ENCODE measurements at places on chromosomes 11 and 22.
A peak's percentile ranks its signal among the peaks of the same experiment; 100 is the strongest.

DNA sequence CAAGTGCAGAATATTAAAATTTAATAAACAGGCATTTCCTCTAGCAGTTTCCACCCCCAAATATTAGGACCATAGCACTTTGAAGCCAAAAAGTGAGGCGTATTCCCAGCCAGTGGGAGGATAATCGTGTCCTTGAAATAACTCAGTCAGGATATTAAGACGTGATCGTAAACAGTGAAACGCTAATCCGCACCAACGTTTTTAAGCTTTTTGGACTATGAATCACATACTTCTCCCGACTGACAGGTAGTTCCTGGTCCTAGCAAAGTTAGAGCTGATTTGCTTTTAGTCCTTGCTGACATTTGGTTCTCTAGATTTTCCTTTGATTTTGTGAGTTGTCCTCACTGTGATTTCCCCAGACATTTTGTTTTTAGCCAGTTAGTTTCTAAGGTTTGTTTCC lies 197.1 kb upstream of the ARHGAP20 start:
- DNase-seq: peak; percentile 61

- DNase-seq: no peak
Observed at GRCh38 chr22:43521716-43522115, 109.9 kb downstream of the MPPED1 start.

- no peak for DNase-seq
Observed at GRCh38 chr11:60905047-60905446, 1.3 kb downstream of the PRPF19 start.

- no peak for DNase-seq
Observed at GRCh38 chr11:107956543-107956942, 28.3 kb downstream of the RAB39A start.

DNA sequence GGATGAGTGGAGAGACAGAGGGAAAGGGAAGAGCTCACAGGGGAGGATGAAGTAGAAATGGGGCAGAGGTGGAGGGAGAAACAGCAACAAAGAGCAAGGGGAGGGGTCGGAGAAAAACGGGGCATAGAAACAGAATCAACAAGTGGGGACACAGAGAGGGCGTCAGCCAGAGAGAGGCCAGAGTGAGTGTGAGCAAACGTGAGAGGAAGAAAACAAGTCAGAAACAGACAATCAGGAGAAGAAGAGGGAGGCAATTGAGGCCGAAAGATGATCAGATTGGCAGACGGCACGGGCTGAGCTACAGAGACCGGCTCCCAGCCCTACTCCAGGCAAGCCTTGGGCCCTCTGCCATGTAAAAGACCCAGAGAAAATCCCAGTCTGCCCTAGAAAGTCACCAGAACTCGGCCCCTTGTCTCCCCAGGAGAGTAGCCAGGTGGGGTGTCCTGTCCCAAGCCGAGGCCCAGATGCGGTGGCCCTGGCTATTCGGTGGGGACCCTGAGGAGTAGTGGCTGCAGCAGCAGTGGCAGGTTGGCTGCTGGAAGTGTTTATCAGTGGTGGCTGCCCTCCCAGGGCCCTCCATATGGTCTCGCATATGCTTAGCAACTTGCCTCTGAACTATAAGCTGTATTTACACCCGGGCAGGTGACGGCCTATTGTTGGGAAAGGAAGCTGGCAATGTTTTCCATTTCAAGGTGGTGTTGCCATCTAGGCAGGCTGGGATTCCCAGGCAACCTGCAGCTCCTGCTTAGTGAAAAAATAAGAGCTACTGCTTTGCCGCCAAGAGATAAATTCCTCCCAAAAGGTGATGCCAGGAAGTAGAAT lies 14.8 kb upstream of the TSPAN18 start:
- DNase-seq: no peak

GRCh38 chr22:50030297-50031188 lies 18.0 kb upstream of the IL17REL start:
- peak; percentile 60 for DNase-seq

DNA sequence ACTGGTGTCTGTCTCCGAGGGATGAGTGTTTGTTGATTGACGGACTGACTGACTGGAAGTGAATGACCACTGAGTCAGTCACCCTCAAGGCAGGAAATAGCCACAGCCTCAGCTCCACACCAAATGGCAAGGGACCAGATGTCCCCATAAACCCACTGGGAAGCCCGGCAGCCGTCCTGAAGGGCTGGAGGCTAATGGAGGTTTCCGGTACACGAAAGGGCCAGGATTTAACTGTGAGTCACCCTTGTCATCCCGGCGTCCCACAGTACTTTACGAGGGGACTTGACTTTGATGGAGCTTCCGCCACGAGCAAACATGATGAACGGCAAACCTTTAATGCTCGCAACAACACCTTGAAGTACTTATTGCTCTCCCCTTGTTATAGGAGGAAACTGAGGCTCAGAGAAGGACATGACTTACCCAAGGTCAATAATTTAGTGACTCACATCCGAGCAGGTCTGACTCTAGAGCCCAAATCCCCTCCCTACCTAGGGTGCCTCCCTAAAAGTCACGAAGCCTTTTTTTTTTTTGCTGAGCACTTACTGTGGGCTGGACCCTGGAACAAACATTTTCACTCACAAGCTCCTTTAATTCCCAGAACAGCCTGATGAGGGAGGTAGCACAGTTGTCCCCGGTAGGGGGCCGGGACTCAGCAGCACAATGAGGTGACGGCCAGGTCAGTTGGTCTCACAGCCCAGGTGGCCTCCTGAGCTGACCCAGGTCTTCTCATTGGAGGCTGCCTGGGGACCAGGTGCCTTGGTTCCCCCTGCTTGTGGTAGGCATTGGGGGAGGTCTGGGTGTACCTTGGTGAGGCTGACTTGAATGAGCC lies 25.2 kb upstream of the GCAT start:
- DNase-seq: peak; percentile 44

DNA sequence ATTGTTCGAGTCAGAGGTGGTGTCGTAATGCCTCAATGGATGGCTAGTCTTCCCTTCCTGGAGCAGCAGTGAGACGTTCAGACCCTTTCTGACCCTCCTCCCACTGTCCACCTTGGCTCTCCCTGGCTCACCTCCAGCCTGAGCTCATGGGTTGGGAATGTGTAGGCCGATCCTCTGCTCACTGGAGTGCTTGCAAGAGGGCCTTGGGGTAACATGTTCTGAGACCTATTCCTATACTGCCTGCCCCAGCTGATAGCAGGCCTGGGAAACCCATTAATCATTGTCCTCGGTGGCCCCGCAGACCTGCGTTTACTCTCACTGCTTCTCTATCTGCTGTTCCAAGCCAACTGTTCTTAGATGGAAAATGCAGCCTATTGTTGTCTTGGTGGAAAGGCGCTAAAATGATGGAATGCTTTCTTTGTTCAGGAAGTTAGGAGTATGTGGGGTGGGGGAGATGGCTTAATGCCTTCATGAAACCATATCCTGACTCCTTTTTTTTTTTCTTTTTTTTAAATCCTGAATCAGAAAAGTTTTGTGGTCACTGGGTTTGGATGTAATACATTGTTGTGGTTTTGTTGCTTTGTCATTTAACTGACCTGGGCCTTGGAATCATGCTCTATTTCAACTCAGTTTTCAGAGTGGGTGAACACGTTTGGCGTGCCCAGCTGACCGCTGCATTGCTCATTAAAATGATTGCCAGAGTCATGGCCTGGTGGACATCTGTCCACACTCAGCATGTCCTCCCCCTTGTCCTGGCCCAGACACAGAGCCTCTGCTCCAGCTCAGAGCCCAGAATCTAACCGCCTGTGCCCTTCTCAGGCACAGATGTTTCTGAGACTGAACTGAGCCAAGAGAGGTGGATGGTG lies 72.5 kb downstream of the MICAL2 start:
- peak; percentile 82 for DNase-seq

DNA sequence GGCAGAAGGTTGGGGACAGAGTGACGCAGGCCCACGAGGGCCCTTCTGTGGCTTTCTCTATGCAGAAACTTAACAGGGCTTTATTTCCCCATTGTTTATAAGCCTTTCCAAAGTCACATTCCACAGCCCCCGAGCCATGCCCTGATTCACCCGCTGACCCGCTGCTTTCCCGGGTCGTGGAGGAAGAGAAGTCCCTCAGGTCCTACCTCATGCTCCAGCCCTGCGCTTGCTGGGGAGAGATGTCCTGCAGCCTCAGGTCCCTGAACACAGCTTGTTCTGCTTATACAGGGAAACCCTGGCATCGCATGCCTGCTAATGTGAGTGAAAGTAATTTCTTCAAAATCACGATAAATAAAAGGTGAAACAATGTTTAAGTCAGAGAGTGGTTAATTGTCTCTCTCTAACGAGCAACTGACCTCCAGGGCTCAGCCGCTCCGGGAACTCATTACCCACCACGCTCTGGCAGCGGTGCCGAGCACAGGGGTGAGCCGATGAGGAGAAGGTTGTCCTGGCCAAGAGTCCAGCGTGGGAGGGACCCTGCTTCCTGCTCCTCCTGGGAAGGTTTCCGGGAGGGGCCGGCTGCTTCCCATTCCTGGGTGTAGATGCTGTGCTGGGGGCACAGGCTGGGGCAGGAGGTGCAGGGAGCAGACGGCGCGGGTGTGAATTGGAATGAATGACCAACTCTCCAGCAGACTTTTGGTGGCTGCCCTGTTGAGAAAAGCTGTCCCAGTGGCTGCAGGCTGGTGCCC lies 595.2 kb downstream of the BRD1 start:
- no peak for DNase-seq

DNA sequence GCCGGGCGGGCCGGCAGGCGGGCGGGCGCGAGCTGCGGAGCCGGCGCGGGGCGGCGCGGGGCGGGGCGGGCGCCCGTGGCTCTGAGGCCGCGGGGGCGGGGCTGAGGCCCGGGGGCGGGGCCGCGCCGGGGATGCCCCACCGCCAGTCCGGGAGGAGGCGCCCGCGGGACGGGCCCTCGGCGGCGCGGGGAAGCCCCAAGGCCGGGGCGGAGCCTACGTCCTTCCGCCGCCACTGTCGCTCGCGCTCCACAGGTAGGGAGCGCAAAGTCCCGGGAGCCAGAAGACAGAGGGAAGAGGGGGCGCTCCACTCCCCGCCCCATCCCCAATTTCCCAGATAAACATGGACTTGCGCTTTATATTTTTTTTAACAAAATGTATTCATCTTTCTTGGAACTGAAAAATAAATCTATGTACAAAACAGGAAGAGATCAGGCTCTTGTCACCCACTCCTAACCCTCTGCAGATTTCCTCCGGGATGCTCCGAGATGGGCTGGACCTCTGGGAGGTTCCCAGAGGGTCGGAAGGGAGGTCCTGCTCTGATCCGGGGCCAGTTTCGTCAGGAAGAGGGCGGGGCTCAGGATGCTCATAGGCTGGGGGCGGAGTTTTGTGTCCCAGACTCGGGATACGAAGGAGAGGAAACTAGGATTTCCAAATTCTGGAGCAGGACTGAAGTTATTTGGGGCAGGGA lies at the start of gene MAP4K2:
MAP4K2 (minus strand) TSS at position 57 of the 688 bp plus-strand sequence. CDS start 65 bp downstream, outside the sequence.
- peak; percentile 94 for DNase-seq

DNA sequence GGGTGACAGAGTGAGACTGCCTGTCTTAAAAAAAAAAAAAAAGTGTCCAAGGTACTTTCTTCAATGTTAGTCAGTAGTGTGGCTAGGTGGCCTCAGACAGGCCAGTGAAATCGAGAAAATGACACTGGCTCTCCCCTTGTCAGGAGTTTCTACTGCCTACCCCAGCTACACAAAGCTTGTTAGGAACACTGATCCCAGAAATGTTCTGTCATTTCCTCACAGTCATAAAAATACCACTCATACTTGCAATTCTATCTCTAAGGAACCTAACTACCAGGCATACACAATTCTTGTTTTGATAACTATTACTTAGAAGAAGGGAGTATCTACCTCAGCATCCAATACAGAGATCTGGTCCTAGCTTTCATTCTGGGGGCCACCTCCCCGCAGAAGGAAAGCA lies 31.3 kb downstream of the ATP6V1E1 start:
- no peak for DNase-seq

- DNase-seq: peak; percentile 8
Observed at GRCh38 chr11:65854852-65855837, 2.8 kb downstream of the CFL1 start.

GRCh38 chr22:20953668-20954500 lies 13.2 kb upstream of the AIFM3 start:
- no peak for DNase-seq

DNA sequence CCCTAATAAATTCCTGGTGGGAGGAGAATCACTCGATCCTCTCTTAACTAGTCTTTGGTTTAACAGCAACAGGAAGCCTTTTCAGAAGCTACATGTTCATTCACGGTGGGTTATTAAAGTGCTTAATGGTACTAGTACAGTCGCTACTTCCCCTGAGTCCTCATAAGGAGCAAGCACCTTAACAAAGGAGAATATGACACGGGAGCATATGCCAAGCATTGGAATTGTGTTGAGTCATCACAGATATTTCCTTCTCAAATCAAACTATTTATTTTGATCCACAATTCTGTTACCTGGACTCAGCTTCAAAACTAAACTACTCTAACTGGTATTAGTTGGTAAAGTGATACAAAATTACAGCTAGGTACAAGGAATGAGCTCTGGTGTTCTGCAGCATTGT lies 177.5 kb upstream of the CTSC start:
- DNase-seq: no peak

GRCh38 chr22:46916886-46917770 lies 154.7 kb downstream of the TBC1D22A start:
- peak; percentile 61 for DNase-seq

GRCh38 chr11:108562746-108563581 lies 30.6 kb downstream of the EXPH5 start:
- no peak for DNase-seq

GRCh38 chr11:134275188-134275533 lies 1.0 kb upstream of the GLB1L3 start:
- DNase-seq: no peak

- no peak for DNase-seq
Observed at GRCh38 chr11:118633979-118634378, 26.6 kb downstream of the PHLDB1 start.

GRCh38 chr11:10607462-10608132 lies 39.1 kb upstream of the LYVE1 start:
- DNase-seq: peak; percentile 47

DNA sequence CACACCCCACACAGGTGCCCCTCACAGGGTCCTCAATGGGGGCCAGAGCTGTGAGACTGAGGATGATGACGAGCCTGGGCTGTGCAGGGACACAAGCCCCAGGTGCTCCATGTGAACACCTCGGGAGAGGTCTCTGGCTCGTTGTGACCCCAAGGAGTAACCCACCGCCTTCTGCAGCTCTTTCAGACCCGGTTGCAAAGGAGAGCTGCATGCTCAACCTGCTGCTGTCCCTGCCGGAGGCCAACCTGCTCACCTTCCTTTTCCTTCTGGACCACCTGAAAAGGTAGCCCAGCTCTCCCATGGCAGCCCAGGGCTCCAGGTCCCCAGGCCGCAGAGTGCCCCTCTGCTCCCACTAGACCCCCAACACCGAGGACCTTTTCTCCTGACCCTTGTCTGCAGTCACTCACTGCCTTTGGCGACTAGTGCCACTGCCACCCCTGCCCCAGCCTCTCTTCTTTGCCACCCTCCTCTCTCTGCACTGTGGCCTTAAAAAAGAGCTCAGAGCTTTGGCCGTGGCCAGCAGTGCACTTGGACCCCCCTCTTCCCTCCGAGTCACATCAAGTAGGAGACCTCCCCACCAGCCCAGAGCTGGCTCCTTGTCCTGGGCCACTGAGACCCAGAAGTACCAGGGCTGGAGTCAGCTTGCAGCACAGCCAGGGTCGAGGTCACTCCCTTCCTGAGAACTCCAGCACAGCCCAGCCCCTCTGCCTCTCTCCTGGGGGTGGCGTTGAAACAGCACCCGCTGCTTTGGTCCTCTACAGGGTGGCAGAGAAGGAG lies 133.7 kb downstream of the BCR start:
- no peak for DNase-seq

- no peak for DNase-seq
Observed at GRCh38 chr22:29254286-29254660, 13.5 kb downstream of the RHBDD3 start.

Measured in muscle of leg (tissue), 16 donors.